ENCODE measurements at places on chromosomes 11 and 22.

DNA sequence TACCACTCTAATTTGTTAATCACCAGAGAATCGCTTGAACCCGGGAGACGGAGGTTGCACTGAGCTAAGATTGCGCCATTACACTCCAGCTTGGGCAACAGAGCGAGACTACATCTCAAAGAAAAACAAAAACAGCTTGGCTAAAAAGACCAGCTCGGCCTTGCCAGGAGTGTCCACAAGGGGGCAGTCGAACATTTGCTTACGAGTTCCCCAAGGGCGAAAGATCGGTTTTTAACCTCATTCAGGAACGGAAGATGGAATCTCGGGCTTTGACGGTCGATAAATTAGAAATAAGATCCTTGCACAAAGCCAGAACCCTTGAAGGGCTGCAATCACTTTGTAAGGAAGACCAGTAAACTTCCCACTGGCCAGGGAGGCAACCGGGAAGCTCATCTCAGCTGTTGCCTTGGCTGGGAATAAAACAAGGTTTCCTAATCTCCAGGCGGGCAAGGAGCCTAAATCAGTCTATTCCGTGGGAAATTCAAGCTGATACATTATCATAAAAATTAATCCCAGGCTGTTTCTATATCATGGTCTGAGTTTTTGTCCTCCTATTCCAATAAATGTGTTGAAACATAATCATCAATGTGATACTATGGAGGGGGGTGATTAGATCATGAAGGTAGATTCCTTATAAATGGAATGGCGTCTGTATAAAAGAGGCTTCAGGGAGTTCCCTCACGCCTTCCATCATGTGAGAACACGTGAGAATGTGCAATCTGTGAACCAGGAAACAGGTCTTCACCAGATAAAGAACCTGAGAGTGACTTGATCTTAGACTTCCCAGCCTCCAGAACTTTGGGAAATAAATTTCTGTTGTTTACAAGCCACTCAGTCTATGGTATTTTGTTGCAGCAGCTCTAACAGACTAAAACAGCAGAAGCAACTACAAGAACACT, 14.9 kb upstream of the SLC29A2 start:
- DNase-seq: peak; percentile 93

- DNase-seq: no peak
Observed at GRCh38 chr22:47748271-47748670, 985.8 kb downstream of the TBC1D22A start.

DNA sequence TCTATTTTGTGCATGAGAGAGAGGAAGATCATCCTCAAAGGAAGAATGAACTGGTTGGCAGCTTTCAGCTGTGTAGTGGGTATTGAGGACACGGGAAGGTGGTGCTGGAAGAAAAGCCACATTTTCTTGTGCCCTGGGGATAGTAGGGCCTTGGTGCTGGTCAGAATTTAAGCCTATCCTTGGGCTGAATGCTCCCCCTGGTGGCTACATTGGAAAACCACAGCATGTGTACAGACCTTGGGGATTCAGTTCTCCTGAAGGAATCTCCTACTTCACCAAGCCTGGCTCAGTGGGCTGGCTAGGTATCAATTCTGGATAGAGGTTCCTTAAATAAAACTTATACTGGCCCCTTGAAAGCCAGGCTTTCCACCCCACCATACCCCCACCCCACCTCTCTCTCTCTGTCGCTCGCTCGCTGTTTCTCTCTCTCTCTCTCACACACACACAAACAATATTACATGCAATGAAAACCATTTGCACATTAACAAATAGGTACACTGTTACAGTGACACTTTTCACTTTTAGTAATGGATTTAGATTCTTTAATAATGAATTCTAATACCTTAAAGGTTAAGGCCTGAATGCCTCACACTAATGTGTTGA, 2.8 kb upstream of the OR51M1 start:
- peak; percentile 82 for DNase-seq

- DNase-seq: peak; percentile 31
Observed at GRCh38 chr11:96567176-96567575, 177.4 kb downstream of the JRKL start.

GRCh38 chr11:15035283-15035682, 38.1 kb upstream of the CALCB start:
- no peak for DNase-seq

DNA sequence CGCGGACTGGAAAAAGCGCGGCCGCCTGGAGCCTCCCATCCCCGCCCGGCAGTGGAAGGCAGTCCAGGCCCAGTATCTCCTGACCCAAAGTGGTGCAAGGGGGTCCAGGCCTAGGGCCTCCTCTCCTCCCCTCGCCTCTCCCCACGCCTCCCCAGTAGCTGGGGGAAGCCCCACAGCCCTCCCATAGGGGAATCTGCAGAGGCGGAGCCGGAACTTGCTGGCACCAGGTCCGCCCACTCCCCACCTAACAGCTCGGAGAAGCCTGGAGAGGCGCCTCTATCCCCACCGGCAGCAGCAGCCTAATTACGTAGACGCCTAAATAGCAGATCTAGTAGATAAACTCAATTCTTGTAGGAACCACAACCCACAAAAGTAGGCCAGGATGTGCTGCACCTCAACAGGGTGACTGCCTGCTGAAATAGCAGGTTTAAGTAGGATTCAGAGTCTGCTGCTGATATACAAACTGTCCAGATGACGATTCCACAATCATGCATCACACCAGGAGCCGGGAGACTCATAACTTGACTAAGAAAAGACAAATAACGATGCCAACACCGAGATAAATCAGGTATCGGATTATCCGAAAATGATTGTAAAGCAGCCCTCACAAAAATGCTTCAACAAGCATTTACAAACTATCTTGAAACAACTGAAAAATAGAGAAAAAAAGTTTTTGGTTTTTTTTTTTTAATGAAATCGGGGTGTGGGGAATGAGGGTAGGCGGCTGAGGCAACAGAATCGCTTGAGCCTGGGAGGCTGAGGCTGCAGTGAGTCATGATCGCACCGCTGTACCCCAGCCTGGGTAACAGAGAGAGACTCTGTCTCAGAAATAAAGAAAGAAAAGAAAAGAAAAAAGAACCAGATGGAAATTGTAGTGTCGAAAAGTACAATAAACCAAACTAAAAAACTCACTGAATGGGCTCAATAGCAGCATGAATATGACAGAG, 11.4 kb upstream of the BRD1 start:
- no peak for DNase-seq

GRCh38 chr11:127114035-127114434, 113.5 kb upstream of the KIRREL3 start:
- no peak for DNase-seq

GRCh38 chr22:39117585-39118191, 20.6 kb downstream of the APOBEC3H start:
- DNase-seq: peak; percentile 69

GRCh38 chr11:112983887-112984286, 22.7 kb downstream of the NCAM1 start:
- DNase-seq: no peak

DNA sequence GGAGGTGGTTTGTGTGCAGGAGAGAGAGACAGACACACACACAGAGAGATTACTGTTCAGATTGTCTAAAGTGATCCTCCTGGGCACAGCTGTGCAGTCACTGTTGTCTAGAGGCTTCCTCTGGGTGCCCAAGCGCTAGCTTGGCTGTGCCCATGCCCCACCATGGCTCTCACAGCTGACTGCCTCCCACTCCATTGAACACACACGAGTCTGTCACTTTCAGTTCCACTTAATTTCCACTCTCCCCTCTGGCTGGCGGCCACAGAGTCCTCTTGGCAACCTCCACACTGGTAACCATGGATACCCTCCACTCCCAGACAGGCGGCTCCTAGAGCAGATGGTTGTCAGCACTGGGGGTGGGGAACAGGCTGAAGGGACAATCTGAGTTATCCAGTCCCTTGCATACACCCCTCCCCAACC, 29.1 kb downstream of the MAP6 start:
- peak; percentile 68 for DNase-seq

- peak; percentile 93 for DNase-seq
Observed at GRCh38 chr11:124837491-124837856, 27.8 kb upstream of the ROBO3 start.

- no peak for DNase-seq
Observed at GRCh38 chr22:27011133-27011532, 353.7 kb downstream of the MIAT start.

Measured in fibroblast of pulmonary artery (primary cell).